Cardiac fibroblast (primary cell): ENCODE measurements at places on chromosomes 2 and 18.

DNA sequence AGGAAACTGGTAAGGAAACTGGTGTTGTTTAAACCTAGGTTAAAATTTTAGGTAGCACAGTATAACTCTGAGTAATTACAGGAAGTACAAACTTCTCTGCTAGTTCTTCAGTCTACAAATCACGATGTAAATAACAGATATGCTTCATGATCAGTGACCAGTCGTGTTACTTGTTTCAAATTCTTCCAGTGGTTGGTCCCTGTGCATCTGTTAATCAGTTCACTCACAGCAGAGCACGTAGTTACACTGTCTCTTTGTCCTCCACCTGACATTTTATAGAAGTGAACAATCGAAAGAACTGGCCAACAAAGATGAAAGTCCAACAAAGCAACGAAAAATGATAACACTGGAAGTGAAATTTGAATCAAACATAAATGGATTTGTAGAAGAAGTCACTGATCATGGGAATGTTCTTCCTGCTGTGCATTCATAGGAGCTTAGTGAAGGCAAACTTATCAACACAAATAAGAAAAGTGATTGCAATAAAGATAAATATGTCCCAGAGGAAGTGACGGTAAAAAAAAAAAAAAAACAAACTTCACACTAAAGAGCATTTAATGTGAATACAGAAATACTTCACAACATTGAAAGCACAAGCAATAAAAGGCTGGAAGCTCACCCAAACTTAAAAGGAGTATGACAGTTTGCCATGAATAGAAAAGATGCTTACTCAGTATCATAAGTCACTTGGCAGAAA is 7.0 kb downstream of the EIF2AK2 start:
- DNase-seq, result no peak

DNA sequence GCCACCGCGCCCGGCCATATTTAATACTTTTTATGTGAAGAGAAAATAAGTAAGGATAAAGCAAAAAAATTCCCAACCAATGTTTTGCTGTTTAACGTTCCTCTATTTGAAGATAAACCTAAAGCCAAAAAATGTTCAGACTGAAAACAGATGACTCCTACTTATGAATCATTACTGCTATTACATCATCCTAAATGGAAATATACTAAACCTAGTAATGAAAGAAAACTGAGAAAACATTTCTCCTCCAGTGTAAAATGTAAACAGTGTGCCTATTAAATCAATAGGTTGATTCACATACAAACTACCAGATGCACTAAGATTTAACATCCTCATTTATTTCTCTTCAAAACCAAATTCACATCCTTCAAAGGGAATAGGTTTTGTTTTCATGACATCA is 43.5 kb downstream of the CWC22 start:
- peak; percentile 76 for DNase-seq

DNA sequence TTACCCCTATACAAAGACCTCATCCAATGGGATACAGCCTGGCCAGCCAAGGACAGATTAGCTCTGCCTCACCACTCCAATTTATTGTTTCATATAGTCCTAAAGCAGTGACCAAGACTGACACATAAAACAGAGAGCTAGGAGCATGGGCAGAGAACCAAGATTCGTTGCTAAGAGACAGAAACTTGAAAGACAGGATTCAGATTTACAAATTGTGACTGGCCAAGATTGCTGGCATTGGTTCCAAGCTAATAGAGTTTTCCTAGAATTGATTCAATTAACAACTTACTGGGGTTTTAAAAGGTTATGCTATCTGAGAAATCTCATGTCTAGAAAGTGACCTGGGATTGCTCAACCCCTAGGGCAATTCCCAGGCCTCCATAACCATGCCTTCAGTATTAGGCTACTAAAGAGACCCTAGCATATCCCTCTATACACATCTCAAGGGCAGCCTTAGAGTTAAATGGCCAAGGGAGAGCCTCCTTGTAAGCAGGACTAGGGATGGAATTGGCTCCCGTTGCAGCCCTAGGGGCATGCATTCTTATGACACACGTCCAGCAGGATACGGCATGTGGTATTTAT is 75.6 kb downstream of the ICOS start:
- DNase-seq, result no peak

DNA sequence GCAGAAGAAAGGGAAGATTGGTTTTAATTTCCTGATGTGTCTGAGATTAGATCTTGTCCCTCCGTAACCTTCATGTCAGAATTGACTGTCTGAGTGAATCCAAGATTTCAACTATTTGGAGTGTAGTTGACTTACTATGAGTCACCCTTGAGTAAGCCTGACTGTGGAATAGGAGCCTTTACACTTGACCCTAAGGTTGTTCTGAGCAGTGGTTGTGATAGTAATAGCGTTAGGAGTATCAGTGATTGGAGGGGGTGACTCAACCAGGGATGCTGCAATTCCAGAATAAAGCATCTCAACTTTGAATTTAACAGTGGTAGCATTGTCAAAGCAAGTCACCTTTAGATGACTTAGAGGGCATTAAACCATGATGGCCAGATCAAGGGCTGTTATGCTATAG is 979.5 kb upstream of the FAM98A start:
- no peak for DNase-seq

- DNase-seq, result no peak
Measured at GRCh38 chr2:26380281-26380680, 21.4 kb upstream of the DRC1 start.

GRCh38 chr2:102092535-102092934 is 50.0 kb upstream of the IL1R1 start:
- no peak for DNase-seq
